ENCODE measurements at places on chromosomes 4 and X.
A peak's percentile ranks its signal among the peaks of the same experiment; 100 is the strongest.

- H3K36me3 ChIP-seq, result peaks cover 9% of the 10 kb centered on the region
- DNase-seq, result no peak
- H3K27me3 ChIP-seq, result no peaks in the 10 kb centered on the region
- H3K4me3 ChIP-seq, result no peak overlapping the region
- H3K27ac ChIP-seq, result peak overlapping the region; percentile 19
- H3K4me1 ChIP-seq, result peaks cover 11% of the 10 kb centered on the region
Measured at GRCh38 chrX:129403974-129404669, 119.2 kb downstream of the SMARCA1 start.

- no peak for DNase-seq
- H3K4me3 ChIP-seq, result no peak overlapping the region
- no peaks in the 10 kb centered on the region for H3K36me3 ChIP-seq
- peaks cover 22% of the 10 kb centered on the region for H3K4me1 ChIP-seq
Measured at GRCh38 chrX:97452283-97452682, 568.6 kb downstream of the RPA4 start.

DNA sequence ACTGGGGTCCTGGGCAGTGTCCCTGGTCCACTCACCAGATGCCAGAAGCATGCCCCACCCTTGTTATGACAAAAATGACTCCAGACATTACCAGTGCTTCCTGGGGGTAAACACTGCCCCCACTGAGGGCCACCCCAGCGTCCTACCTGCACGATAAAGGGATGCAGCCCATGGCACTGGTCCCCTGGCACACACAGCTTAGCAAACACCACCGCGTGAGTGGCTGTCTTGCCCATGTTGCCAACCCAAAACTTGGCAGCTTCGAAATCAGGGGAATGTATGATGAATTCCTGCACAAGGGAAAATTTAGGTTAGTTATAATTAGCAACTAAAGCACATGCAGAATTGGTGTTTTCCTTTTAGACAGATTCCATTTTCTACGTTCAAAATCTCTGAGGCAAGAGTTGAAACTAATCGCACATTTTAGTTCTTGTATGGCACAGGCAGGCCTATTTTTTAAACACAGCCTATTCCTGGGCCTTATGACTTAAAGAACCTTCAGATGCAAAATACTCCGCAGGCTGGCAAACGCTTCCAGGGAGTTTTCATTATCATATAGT is 30.4 kb downstream of the ACOX3 start:
- H3K27ac ChIP-seq, result no peak overlapping the region
- DNase-seq, result no peak
- no peak overlapping the region for H3K4me3 ChIP-seq

GRCh38 chrX:78116766-78117165 is 12.7 kb downstream of the PGK1 start:
- H3K27ac ChIP-seq, result no peak overlapping the region
- no peak for DNase-seq
- H3K36me3 ChIP-seq, result peaks cover 24% of the 10 kb centered on the region
- H3K4me3 ChIP-seq, result no peak overlapping the region

- no peaks in the 10 kb centered on the region for H3K4me1 ChIP-seq
- peaks cover 36% of the 10 kb centered on the region for H3K36me3 ChIP-seq
- no peak overlapping the region for H3K27ac ChIP-seq
- no peak overlapping the region for H3K4me3 ChIP-seq
Measured at GRCh38 chrX:53642337-53642736, 44.2 kb downstream of the HUWE1 start.

GRCh38 chr4:126058596-126058995 is 743.8 kb downstream of the FAT4 start:
- H3K4me3 ChIP-seq, result no peak overlapping the region
- H3K27me3 ChIP-seq, result no peaks in the 10 kb centered on the region
- H3K4me1 ChIP-seq, result peaks cover 16% of the 10 kb centered on the region

- no peaks in the 10 kb centered on the region for H3K27me3 ChIP-seq
- DNase-seq, result no peak
- H3K27ac ChIP-seq, result no peak overlapping the region
- no peaks in the 10 kb centered on the region for H3K36me3 ChIP-seq
Measured at GRCh38 chrX:110321081-110321480, 3.2 kb upstream of the AMMECR1 start.

Data from mesothelial cell of epicardium (in vitro differentiated cells).